AML-193 (cell line): ENCODE measurements at places on chromosomes 11 and 22.
A peak's percentile ranks its signal among the peaks of the same experiment; 100 is the strongest.

DNA sequence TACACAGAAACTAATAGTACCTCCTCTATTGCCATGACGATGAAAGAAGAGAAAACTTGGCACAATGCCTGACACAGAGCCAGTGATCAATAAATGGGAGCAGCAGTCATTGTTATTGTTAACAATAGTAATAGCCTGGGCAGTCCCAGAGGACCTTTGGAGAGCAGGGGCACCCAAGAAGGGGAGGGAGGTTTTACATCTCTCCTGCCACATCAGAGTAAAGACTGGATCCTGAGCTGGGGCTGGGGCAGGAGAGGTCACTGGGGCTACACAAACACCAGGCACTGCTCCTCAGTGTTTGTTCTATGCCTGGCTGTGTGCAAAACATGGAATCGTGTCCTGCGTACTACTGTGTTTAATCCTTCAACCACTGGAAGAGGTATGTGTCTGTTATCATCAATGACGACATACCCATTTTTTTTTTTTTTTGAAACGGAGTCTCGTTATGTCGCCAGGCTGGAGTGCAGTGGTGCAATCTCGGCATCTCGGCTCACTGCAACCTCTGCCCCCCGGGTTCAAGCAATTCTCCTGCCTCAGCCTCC lies 25.0 kb upstream of the CREB3L1 start:
- DNase-seq = no peak

GRCh38 chr11:106133529-106133928 lies 56.1 kb downstream of the AASDHPPT start:
- DNase-seq = peak; percentile 40

- DNase-seq = no peak
Observed at GRCh38 chr11:12414611-12415010, 37.2 kb downstream of the PARVA start.

DNA sequence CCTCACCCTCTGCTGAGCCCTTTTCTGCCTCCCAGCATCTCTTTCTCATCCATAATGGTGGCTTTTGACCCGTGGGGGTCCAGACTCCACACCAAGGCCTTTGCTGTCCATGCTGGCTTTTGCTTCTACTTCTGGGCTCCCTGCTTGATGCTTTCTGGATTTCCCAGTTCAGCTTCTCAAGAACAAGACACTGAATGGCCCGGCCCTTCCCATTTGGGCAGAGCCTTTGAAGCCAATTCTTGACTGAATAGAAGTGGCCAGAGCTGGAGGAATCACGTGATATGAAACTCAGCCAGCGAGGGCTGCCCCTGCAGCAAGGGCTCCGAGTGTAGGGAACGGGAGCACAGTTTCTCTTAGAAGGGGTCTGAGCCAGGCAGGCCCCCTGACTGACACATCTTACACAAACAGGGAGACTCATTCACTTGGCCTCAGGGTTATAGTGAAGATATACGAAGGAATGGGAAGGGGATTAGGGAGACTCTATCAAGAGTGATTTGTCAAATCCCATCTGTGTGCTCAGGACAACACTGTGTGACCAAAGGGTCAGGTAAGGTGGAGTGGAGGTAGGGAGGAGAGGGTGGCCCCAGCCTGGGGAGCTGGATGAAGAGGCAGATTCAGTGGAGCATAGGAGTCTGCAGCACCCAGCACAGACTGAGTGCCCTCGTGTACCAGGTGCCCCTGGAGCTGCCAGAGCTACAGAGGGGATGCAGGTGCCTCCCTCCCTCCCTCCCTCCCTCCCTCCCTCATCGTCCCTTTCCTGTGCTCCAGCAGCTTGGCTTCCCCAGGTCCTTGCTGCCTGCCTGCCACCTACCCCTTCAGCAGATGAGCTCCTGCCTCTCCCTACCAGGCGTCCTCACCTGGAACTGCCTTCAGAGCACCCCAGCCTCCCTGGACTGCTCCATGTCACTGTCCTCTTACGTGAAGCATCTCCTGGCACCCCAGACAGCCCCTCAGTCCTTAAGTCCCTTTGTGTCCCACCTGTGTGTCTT lies 106.0 kb downstream of the TRIM29 start:
- no peak for DNase-seq
